ENCODE measurements at places on chromosomes 3 and 15.

DNA sequence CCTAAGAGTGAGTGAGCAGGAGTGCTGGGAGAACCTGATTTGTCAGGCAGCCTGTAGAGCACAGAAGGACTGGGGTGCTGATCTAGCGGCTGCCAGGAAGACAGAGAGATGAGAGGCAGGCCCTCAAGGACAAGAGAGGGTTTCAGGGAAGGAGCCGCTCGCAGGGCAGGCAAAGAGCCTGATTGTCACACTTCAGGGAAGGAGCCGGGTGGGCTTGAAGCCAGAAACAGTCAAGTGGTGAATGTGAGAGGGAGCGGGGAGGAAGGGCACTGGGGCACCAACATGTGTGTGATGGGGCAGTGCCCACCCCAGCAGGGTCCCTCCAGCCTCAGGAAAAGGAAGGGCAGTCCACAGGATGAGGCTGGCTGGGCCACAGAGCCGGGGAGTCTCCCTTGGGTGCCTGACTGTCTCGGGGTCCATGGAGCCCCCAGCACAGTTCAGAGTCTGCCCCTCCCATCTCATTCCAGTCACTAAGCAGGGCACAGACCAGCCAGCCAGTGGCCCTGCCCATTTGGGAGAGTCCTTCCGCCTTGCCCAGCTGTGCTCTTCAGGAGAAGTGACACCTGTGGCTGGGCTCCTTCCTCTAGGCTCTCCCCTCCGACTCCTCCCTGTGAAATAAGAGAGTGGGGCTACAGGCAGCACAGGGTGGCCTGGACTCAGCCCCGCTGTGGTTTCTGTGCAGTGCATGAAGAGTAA is 148.6 kb downstream of the RAB11A start:
- no peak for DNase-seq

DNA sequence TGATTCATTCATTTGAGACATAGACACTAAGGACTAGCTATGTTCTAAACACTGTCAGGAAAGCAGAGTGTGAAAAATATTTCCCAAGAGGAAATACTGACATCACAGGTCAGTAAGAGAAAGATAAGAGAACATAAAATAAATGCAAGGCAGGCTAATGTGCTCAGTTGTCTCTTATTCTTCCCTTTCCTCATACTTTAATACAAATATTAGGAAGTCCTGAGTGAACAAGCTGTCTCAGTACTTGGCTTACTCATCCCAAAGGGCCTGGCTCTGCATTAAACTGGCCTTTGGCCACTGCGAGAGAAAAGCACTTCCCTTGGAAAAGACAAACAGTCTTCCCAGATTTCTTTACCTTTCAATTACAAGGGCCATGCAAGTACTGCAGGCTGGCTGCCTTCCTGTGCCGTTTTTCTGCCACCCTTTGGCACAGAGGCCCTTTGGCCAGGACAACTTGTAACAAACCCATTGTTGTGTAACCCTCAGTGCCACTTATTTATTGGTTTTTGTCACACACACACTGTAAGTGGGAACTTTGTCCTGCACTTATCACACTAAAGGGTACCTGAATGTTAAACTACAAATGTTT is 31.7 kb downstream of the EDC3 start:
- DNase-seq: no peak

DNA sequence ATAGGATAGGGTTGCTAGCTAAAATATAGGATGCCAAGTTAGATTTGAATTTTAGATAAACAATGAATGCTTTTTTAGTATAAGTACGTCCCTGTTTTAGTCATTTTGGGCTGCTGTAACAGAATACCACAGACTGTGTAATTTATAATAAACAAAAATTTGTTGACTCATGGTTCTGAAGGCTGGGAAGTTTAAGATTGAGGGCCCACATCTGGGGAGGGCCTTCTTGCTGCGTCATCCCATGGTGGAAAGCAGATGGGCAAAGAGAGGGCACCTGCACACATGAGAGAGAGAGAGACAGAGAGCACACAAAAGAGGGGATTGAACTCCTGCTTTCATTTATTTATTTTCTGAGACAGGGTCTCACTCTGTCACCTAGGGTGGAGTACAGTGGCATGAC is 246.5 kb downstream of the EPHB1 start:
- no peak for DNase-seq

DNA sequence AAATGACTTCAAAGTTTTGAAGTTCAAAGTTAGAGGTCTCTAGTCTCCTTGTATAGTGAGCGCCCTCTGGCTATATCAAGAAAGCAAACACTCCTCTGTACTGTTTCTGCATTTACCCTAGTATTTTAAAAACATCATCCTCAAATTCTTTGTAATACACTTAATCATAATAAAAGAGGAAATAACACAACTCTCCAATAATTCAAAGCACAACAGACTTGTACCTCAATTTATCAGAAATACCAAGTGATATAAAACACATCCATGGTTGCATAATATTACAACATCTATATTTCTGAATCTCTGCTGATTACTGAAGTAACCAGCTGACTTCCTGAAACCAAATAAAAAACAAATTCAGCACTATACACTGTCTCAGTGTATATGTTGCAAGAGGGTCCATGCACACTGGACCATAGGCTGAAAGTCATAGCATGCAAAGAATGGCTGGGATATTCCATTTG is 12.5 kb downstream of the PLOD2 start:
- no peak for DNase-seq

GRCh38 chr3:186938716-186939115 is 8.4 kb downstream of the ST6GAL1 start:
- DNase-seq: no peak

DNA sequence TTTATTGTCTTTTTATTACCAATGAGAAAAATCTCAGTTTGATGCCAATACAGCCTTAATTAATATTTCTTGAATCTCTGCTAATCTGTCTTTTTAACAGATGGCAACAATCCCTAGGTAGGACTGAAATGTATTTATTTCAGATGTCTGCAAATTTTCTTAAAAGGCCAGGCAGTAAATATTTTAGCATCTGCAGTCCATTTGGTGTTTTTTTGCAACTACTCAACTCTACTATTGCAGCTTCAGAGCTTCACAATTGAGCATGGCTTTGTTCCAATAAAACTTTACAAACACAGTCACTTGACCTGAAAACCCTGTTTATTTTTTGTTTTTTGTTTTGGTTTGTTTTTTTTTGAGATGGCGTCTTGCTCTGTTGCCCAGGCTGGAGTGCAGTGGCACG is 82.7 kb downstream of the RARB start:
- no peak for DNase-seq
